GM23338 (cell line): ENCODE measurements at places on chromosomes 11 and 22. TPM values are rescaled to one million over a fixed set of nuclear protein-coding genes. Genes with fewer than 3 reads are reported as not detected.
A peak's percentile ranks its signal among the peaks of the same experiment; 100 is the strongest.

DNA sequence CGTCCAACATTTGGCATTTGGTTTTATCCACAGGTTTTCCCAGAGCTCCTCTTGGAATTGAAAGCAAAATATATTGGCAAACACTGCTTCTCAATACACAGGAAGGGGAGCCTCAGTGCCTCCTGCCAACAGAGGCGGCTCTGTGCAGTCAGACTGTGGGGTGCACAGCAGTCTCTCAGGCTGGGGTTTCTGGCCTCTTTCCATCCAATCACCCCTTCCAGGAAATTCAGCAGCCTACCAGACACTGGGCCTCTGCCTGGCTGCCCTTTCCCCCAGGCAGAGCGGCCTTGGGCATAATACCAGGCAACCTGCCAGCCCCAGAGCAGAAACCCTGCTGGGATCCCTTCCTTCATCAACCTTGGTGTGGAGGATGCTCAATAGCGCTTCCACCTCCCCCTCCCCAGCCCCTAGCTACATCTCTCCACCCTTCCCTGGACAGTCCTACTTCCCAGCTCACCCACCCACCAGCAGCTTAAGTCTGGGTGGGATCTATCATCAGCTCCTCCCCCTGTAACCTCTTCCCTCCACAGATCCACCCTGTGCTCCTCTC is 17.8 kb upstream of the RAPSN start:
- peak; percentile 41 for DNase-seq

DNA sequence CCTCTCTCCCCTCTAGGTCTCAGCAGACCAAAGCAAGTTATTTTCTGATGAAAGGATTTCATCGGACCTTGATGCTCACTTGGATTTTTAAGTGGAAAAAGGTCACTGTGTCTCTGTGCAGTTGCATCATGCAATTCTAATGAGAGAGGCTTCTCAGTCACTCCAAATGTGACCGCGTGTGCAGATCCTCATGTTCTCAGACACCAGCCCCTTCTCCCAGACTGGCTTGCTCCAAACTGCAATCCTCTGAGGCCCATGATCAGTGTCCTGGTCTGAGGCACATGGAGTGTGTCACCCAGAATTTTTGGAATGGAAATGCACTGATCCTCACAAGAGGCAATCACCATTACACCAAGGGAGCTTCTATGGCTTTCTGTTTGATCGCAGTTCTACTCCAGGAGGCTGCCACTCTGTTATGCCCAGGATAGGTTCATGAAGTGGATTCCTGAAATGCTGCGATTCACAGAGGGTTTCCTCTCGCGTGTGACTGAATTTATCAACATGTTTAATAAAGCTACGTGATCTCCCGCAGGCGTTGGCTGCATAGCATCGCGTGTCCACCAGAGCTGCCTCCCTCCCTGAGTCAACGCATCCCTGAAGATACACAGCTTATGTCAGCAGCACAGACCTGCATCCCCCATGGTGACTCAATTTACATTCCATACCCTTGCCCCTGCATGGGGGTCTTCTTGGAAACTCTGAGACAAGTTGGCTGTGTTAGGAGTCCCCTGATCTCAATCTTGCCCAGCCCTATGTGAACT is 544.6 kb upstream of the B3GAT1 start:
- DNase-seq, result no peak

DNA sequence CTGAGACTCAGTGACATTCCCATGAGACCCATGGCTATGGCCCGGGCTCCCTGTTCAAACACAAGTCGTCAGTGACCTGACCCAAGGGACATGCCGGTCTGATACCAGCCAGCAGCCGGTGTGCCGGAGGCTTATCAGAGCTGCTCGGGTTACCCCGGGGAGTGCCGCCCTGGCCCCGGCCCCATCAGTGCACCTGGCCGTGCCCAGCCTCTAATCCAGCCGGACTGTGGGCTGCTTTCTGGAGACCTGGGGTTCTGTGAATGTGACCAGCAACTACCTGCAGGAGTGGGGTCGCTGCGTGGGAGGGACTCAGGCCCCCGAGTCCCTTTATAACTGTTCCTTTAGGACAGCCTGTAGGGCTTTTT is 52.7 kb downstream of the LINC01488 start:
- DNase-seq, result no peak

Gene MRPL17
- total RNA-seq, result 26.7 and 53.8 TPM in 2 replicates

DNA sequence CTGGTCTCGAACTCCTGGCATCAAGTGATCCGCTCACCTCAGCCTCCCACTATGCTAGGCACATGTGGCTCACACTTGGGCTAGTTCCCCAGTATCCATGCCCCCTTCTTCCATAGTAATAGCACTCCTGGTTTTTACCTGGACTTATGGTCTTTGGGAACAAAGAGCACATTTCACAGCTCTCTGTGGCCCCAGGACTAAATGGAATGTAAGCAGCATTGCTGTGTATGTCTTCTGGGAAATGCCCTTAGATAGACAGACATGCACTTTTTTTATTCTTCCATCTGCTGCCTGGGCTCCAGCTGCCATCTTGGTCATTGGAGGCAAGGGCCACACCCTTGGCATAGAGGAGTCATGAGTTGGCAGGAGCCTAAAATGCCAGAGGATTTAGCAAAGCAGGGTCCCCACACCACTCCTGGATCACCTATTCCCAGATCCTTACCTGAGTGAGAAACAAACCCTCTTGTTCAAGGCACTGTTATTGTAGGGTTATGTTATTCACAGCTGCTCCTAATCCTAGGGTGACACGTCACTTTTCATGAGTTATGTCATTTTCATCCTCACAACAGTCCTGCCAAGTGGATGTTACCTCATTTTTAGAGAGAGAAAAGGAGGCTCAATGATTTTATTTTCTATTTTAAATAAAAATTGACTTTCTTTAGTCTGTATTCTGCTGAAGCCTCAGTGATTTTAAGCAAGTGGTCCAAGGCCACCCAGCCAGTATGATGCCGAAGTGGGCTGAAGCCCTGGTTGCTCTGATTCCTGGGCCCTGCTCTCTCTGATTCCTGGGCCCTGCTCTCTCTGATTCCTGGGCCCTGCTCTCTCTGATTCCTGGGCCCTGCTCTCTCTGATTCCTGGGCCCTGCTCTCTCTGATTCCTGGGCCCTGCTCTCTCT is 15.7 kb upstream of the GDPD5 start:
- no peak for DNase-seq

DNA sequence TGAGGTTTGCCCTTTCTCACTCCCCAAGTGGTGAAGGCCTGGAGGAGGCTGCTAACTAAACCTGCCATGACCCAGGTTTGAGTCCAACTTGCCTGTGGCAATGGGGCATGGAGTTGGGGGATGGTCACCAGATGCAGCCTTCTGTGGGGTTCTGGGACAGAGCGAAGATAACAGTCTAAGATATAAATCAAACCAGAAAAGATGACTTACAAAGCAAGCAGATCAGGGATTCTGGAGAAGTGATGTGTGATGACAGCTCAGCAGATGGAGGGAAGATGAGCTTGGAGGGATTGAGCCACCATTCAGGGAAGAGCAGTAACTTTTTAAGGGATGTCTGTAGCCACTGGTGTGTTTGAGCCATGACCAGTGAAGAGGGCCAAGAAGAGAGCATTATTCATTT is 63.6 kb downstream of the MTNR1B start:
- no peak for DNase-seq

- peak; percentile 60 for DNase-seq
Observed at GRCh38 chr22:41833369-41834004, 582 bp downstream of the SREBF2 start.

- DNase-seq, result no peak
Observed at GRCh38 chr22:36795633-36796032, 19.7 kb upstream of the IFT27 start.

DNA sequence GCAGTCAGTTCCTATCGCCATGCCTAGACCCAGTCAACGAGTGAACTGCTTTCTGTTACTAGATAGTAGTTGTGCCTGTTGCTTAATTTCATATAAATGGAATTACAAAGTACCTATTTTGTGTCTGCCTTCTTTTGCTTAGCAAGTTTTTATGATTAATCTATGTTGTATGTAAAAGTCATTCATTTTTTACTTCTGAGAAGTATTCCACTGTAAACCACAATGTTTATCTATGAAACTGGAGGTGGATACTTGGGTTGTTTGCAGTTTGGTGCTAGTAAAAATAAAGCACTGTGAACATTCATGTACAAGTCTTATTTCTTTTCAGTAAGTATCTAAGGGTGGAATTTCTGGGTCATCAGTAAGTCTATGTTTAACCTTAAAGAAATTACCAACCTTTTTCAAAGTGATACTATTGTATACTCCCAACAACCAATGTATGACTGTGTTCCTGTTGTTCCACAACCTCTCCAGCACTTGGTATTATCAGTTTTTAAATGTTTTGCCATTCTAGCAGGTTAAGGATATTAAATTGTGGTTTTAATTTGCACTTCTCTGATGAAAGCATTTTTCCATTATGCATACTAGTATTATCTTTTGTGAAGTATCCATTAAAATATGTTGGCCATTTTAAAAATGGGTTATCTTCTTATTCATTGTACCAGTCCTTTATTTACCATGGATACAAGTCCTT is 68.2 kb downstream of the DNAJC24 start:
- DNase-seq, result no peak

Gene TNNI2
- not detected in 2 replicates for total RNA-seq
